NCI-H748 treated with DMSO at 0.1 percent for 48 hours (cell line): ENCODE measurements at places on chromosomes 1 and 21.

DNA sequence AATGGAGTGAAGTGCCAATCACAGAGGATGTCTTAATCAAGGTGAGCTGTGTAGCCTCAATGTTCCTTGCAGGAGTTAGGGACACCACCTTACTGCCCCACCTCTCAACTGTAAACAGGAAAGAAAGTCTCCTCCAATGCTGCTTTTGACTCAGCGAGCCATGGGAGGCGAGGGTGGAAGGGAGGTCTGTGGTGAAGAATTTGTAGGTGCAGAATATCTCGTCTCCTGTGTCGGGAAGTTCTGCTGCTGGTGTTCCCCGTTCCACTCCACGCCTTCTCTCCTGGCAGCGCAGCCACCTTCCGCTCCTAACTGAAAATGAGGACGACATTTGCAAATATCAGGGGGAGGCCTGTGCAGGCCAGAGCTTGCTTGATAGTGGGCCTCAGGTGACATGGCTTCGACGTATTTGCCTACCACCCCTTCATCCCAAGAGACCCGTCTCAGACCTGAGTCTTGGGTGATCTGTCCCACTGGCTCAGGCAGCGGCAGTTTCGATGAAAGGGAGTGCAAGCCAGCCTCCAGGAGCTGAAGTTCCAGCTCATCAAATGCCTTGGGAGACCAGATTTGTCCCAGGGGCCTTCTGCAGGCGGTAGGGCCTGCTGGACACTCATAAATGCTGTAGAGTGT lies 368.3 kb upstream of the C1orf174 start:
- no peak for DNase-seq

GRCh38 chr21:34536820-34537219 lies 24.8 kb upstream of the KCNE1 start:
- no peak for DNase-seq

GRCh38 chr1:22676916-22677583 lies 24.0 kb downstream of the C1QB start:
- DNase-seq, result no peak

- peak; percentile 34 for DNase-seq
Observed at GRCh38 chr1:23634840-23635651, 56.6 kb upstream of the RPL11 start.

DNA sequence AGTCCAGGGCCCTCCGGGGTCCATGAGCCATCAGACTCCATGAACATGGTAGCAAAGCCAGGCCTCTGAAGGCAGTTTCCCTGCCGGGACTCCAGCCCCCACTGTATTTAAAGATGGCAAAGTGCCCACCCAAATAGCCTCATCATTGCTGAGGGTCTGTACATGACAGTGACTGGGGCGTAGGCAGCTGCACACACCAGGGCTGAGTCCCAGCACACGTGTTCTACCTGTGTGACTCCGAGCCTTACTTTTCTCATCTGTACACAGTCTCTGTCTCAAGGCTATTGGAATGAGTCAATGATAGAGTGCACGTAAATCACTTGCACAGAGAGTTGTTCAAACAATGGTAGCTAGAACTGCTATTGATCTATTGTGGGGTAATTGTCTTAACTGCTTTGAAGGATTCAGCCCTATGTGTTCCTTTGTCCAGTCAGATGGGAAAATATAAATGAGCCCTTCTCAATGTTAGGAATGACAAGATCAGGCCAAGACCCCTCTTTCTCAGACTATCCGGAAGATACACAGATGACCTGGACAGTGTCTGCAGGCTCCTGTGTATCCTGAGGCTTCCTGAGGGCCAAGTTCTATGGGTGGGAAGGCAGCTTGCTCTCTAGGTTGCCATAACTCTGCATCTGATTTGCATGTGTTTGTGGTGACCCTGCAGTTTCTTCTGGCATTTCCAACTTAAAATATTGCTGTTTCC lies 48.9 kb downstream of the RASSF5 start:
- DNase-seq, result peak; percentile 11

DNA sequence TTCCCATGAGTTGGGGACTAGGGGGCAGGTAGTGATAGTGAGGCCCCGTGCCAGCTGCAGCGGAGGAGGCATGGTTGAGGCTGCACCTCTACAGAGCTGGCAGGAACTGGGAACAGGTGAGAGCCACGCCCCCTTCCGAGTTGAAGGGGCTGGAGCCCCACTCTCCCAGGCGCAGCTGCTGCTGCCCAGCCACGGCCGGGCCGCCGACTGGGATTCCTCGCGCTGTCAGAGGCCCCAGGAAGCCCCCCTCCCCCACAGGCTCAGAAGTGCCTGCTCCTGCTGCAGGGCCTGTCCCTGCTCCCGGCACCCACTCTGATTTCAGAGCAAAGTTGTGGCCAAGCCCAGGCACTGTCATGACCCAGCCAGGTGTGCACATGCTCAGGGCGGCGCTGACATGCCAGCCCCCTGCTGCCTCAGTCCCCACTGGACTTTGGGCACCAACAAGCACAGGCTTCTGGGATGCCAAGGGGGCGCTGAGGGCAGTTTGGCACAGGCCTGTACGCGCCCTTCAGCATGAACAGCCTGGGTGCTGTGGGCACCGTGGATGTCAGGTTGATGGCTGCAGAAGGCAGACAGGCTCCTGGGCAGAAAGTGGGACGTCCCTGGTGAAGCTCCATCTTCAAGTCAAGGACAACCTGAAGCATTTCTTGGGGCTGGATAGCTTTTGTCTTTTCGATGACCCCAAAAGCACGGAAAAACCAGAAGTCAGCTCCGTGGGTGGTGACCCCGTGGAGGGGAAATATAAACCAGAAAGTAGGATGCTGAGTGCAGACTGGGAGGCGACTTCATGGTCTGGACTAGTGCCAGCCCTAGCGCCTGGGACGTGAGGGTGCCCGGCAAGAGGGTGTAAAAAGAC lies 121.5 kb downstream of the SIM2 start:
- DNase-seq, result no peak

- no peak for DNase-seq
Observed at GRCh38 chr21:33132054-33132453, 62.1 kb downstream of the OLIG1 start.

- DNase-seq, result no peak
Observed at GRCh38 chr1:53511933-53512806, 53.0 kb downstream of the DMRTB1 start.

DNA sequence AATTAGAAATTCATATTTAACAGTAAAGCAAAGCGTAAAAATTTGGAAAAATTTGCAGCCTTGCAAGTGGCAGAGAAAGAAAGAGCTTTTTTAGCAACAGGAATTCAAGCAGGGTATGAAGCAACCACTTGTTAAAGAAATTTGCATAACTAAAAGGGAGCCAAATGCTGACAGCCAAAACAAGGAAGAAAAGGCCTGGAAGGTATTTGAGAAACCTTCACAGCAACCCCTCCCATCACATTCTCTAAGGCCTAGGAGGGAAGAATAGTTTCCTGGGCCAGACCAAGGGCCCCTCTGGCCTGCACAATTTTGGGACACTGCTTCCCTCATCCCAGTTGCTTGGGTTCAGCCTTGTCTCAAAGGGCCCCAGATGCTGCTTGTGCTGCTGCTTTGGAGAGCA lies 672.4 kb upstream of the TMPRSS15 start:
- DNase-seq, result no peak

DNA sequence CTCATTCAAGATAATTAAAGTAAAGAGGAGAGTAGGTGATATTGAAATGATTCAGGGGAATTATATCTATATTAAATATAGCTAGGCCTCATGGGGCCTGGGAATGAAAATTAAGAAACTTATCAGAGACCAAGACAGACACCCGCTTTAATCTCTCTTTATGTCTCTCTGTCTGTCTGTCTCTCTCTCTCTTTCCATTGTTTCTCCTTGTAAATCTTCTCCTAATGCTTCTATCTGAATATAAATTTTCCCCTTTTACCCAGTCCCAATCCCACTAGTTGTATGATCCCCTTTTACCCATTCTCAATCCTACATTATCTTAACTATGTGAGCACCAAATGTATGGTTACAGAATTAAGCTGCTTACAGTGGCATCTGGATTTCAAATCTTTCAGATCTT lies 61.2 kb downstream of the RGS5 start:
- no peak for DNase-seq

DNA sequence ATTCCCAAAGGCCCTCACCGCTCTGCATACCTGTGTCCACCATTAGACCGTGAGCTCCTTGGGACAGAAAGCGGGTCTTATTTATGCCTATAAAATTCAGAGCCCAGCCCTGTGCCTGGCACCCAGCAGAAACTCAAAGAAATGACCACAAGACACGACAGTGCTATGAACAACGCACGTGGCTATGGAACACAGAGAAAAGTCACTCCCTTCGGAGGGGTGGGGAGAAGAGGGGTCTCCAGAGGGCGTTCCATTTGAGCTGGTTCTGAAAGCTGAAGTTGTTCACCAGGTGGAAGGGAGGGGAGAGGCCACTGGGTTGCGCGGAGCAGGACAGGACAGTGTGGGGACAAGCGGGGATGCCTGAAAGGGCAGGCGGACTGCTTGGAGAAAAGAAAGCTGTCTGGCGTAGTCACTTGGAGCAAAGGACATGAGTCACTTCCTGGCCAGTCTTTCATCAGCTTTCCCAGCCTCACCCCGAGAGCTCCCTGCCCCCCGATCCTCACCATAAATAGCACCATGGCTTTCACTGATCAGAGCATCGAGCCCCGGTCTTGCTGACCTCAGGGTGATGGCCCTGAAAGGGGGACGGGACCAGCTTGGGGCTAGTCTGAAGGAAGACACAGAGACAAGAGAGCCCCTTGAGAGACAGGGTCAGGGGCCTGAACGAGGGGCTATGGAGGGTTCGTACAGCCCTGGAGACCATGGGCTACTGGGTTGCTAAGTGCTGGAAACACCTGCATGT lies 28.5 kb downstream of the ECE1 start:
- no peak for DNase-seq

GRCh38 chr1:94831641-94832040 lies 11.5 kb downstream of the SLC44A3 start:
- no peak for DNase-seq

DNA sequence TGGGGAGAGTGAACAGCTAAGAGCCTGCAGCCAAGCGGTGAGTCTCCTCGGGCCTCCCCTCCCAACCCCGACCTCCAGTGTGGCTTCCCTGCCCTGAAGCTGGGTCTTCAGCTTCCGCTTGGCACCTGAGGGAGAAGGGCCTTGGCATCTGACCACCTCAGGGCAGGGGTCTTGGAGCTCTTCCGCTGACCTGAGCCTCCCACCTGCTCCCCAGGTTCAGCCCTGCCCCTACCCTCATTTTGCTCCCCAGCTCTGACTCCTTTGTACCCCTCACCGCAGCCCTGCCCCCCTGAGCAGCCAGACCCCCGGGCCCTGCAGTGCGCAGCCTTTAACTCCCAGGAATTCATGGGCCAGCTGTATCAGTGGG lies 4.9 kb downstream of the ADAMTSL4 start:
- no peak for DNase-seq

DNA sequence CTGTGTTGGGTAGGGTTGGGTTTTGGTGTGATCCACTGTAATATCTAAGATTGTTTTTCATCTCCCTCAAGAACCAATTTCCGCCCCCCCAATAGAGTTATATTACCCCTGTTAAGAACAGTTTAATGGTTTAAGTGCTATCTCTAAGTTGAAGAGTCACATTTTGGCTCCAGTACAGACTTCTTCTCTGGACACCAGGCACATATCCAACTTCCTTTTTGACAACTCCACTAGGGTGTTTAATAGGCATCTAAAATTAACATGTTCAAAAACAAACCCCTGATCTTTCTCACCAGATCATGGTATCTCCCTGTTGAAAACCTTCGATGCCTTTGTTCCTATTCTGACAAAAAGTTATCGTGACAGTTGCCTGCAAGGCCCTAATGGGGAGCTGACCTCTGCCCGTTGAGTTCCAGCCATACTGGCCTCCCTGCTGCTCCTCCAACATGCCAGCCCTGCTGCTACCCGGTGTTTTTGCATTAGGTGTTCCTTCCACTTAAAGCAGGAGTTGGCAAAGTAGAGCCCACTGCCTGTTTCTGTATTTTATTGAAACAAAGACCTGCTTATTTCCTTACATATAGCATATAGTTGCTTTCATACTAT lies 18.6 kb downstream of the USP24 start:
- no peak for DNase-seq

GRCh38 chr1:40633931-40634376 lies 31.5 kb downstream of the RIMS3 start:
- DNase-seq, result no peak

DNA sequence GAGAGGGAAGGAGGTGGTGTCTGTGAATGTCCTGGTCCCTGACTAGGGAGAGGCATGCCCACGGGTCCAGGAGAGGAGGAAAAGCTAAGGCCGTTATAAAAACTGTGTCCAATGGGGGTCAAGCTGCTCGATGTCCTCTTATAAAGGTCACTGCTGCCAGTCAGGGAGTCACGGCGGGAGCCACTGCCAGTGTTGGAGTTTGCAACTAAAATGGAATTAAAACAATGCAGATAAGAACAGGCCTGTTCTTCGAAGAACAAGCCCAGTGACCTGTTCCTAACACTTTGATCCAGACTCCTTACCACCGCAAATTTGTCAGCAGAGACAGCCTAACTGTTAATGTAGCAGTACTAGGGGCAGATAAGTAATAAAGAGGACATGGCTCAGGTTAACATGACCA lies 56.1 kb upstream of the SDC3 start:
- DNase-seq, result no peak

- DNase-seq, result no peak
Observed at GRCh38 chr1:172069534-172069933, 228.2 kb downstream of the DNM3 start.

DNA sequence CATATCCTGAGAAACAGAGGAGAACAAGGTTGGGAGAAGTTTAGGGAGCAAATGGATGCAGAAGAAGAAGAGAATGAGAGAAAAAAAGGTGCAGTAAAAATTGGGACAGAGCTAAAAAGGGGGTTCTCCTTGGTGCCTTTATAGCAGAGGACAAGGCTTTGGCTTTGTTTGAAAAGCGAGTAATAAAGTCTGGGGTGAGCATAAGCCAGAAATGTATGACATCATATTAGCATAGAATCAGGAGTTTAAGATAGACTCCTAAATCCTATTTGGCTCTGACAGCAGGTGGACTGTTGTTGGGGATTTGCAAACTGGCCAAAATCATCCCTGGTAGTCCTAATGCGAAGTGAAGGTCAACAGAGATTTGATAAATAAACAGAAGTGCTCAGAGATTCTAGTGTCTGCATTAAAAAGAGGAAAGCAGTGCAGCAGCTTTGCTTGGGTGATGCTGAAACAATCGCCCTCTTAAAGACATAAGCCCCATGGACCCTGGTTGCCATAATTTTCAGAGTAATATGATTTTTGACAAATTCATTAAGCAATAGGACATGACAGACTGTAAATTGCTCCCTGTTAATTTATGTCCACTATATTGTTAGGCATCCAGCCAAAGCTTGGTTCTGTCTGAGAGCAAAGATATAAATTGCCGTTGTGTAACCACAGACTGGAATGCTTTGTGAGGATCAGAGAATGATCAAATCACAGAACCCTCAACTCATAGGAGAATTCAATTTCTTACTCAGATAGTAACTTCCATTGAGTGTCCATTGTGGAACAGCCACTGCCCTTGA lies 385.0 kb upstream of the NFIA start:
- peak; percentile 42 for DNase-seq

- no peak for DNase-seq
Observed at GRCh38 chr1:180238675-180239074, 8.6 kb downstream of the LHX4 start.

- DNase-seq, result no peak
Observed at GRCh38 chr1:151811181-151811580, 6.0 kb upstream of the LINGO4 start.

- no peak for DNase-seq
Observed at GRCh38 chr1:8631163-8631562, 186.3 kb downstream of the RERE start.
